ENCODE measurements at places on chromosomes 1 and 21.

GRCh38 chr1:226981838-226982237 is 41.7 kb downstream of the COQ8A start:
- no peak for DNase-seq

DNA sequence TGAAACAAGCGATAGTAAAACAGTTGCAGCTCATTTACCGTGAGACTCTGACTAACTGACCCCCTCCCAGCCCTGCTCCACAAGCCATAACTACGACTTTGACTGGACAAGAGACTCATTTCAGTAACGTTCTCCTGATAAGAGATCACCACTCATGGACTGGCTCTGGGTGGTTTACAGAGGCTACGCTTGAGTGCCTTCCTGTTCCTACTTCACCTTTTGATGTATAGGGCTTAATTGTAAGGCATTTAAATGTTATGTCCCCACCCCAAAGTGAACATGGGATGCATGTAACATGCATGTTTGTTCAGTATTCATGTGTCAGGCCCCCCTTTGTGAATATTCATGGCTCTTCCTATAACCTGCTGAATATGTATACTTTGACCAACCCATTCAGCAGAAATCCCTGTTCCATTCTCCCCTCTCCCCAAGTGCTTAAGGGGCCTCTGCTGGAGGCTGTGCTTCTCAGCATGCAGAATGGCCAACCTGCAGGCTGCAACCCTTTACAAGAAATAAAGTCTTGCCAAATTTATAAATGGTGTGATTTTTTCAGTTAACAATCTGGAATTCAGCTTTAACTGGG is 50.7 kb upstream of the SPOCD1 start:
- DNase-seq: no peak

GRCh38 chr1:44554706-44555105 is 119.6 kb downstream of the TMEM53 start:
- no peak for DNase-seq

DNA sequence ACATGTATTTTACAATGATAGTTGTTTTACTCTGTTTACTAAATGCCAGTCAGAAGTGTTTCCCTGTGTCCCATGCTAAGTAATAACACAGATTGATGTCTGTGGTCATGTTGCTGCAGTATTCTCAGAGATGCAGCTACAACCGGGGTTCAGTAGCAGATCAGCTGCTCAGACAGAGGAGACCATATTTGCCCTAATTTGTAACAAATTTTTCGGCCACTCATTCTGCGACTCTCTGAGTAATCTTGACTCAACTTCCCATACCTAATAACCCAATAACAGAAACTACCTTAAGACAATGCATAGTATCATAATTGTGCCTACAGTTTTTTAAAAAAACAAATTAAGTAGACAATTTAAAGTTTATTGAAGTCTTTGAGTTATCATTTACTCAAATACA is 32.6 kb downstream of the NIBAN1 start:
- DNase-seq: no peak

- DNase-seq: peak; percentile 19
Measured at GRCh38 chr1:11934302-11935056, at the start of gene PLOD1. TSS of gene PLOD1 (plus strand) at chr1:11934717. CDS start at chr1:11934780, 63 bp downstream.

DNA sequence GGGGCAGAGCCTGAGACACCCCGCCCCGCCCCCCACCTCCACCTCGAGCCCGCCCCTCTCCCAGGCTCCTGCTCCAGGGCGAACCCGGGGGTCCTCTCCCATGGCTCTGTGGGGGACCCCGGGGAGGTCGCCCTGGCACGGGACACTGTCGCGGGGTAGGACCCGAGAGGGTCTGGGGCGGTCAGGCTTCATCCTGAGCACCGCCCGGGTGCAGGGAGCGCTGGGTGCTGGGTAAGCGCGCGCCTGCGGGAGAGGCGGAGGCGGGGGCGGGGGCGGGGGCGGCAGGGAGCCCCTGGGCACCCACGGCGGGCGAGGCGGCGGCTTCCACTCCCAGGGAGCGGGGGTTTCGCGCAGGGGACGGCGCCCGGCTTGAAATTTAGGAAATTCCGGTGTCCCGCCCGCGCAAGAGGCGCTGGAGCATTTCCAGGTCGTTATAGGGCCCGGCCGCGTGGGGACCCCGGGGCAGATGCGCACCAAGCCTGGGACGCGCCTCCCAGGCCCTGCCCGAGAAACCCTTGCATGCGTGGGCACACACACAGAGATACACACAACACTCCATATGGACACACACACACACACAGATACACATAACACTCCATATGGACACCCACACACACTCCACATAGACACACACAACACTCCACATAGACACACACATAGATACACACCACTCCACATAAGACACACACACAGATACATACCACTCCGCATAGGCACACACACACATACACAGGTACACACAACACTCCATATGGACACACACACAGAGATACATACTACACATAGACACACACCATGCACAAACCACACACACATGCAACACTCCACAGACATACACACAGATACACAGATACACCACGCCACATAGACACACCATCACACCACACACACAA is 48.7 kb upstream of the SLC19A1 start:
- DNase-seq: no peak

- no peak for DNase-seq
Measured at GRCh38 chr1:232600424-232601258, 29.3 kb downstream of the SIPA1L2 start.

Measured in esophagus squamous epithelium (tissue), 5 donors.